ENCODE measurements at places on chromosomes 3 and 15.
A peak's percentile ranks its signal among the peaks of the same experiment; 100 is the strongest.

- DNase-seq = no peak
Measured at GRCh38 chr3:157516928-157517327, 13.7 kb upstream of the VEPH1 start.

GRCh38 chr3:182979674-182980191 is 605 bp downstream of the DCUN1D1 start:
- DNase-seq = peak; percentile 50

GRCh38 chr15:32981536-32981935 is 213.0 kb downstream of the FMN1 start:
- no peak for DNase-seq

DNA sequence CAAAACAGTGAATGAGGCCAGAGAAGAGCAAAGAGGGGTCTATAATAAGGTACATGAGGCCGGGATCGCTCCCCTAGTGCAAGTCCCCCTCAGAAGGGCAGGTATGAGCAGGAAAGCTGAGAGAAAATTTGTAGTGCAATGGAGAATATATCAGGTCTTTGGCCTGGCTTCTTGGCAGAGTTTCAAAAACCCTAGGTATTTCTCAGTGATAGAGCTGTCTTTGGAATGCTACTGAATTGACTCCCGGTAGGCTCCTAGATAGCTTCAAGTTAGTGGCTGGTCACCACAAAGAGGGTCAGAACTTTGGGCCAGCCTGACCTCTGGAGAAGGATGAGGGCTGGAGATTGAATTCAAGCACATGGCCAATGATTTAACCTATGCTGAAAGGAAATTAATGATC is 30.6 kb upstream of the OXTR start:
- DNase-seq = no peak

GRCh38 chr3:69770976-69771634 is 31.8 kb downstream of the MITF start:
- DNase-seq = no peak

DNA sequence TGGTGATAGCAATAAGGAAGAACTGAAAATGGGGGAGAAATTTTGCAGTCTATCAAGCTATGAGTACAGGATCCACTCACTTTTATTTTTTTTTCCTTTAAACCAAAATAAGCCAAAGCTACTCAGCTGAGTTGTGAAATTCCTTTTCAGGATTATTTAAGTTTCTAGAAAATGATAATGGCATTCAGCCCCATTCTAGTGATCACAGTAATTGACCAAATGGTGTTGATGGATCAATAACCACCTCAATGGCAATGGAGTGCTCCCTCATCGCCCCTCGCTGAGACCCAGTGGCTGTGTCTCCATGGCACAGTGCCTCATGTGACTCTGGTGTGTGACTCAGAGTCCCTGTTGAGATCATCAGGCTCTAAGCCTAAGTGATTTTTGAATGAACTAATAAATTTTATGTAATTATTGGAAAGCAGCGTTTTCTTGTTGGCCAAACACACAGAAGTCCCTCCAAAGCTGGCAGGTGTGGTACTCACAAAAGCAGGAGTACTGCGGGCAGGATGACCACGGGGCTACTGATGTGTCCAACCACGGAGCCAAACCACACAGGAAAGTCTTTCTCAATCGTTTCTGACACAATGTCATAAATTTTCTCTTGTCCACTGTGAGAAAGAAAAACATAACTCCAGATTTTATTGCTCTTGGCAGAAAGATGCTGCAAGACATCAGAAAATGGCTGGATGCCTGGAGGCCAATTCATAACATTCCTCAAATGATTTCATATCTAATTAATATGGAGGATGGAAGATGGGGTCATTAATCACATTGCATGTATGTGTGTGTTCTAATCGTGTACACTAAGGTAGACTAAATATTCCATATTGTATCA is 14.4 kb upstream of the STARD5 start:
- DNase-seq = no peak

GRCh38 chr3:126493739-126494138 is 18.0 kb upstream of the ZXDC start:
- no peak for DNase-seq

- DNase-seq = no peak
Measured at GRCh38 chr3:72784226-72784625, 64.0 kb downstream of the SHQ1 start.

DNA sequence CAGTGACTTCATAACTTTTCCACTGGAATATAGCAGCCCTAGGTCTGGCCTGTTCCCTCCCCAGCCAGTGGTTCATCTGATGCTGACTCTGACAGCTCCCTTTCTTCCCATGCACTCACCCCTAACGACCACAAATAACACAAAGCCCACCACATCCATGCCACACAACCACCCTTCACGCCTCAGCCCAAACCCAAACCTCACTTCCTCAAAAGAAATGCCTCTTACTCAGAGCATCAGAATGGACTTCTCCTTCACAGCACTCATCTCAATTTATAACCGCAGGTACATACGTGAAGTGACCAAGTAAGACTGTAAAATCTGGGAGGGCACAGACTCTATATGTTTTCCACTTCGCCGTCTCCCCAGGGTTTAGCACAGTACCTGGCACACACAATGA is 1.1 kb downstream of the RBSN start:
- DNase-seq = no peak

DNA sequence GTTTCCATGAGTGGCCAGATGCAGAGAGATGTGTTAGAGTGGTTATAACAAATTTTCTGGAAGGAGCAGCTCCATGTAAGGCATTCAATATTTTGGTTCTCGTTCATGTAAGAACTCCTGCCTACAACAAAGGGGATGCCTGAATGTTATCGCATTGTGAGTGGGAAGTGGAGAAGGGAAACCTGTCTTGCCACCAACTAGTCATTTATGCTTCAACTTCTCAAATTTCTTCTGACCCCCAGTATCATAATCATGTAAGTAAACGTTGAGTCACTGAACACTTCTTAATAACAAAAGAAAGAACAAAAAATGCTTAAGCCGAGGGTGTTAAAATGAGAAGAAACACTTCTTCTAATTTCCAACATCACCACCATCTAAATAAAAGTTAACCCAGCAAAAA is 62.0 kb upstream of the MRPL3 start:
- no peak for DNase-seq

DNA sequence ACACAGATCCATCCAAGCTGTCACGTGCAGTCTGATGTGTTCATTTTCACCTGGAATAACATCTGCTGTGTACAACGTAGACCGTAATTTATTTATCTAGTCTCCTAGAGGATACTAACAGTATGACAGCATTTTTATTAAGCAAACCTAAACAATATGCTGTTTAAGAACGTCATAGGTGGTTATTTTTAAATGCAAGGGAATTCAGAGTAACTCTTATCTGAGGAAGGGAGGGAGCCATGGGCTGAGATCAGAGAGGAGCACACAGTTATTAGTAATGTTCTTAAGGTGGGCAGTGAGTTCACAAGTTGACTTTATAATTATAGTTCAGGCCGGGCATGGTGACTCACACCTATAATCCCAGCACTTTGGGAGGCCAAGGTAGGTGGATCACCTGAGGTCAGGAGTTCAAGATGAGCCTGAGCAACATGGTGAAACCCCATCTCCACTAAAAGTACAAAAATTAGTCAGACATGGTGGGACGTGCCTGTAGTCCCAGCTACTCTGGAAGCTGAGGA is 193.6 kb downstream of the UACA start:
- no peak for DNase-seq

GRCh38 chr3:48434591-48435222 is 4.8 kb upstream of the PLXNB1 start:
- DNase-seq = peak; percentile 59

DNA sequence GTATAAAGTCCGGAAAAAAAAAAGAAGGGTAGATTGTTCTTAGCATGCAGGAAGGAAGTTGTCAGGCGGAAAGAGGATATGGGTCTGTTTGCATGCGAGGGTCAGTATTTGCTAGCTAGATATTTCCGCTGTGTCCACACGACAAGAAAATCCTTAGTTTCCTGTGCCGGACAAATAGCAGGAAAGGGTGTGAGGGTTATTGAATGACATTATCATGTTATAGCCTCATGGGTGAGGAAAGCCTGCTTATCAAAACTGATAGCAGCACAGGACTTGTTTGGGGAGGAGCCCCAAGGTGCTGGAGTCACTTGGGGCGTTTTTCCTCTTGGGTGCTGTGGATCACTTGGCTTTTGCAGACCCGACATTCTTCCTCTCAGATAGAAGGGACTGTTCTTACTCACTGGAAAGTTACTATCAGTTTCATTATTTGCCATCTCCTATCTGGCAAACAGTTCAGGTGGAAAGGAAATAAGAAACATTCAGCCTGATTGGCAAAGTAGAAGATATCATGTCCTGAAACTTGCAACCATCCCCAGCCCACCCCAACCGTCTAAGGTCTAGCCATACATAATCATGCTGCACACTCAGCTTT is 127.2 kb upstream of the DPH6 start:
- DNase-seq = no peak

DNA sequence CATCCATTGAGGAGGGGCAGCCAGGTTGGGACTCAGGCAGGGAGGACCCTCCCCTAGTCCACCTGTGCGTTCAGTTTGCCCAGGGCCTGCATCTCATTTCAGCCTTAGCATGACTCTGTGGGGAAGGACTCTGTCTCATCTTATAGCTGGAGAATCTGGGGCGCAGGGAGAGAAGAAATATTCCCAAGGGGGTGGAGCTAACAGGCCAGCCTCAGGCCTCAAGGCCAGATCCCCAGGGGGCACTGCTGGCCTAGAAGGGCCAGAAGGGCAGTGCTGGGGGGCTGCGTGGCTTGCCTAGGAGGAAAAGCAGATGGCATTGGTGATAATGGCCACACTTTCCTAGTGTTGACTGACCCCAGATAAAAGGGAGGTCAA is 10.9 kb downstream of the AMOTL2 start:
- DNase-seq = no peak

DNA sequence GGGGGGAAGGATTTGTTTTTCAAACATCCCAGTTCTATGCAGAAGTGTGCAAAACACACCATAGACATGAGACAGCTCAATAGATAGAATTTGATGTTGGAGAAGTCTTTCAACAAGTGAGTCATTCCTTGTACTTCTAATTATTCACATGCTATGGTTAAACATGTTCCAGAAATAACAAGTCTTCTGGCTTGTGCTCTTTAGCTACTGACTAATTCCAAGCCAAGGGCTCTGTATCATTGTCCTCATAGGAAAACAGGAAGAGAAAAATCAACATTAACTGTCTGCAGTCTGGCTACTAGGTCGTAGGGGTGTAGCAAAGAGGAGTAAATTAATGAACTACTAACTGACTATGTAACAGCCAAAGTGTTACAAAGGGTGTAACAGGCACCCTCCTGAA is 25.8 kb downstream of the LDHAL6B start:
- DNase-seq = no peak

GRCh38 chr15:29324746-29325145 is 55.1 kb upstream of the NSMCE3 start:
- no peak for DNase-seq

- no peak for DNase-seq
Measured at GRCh38 chr15:73654659-73655058, 21.5 kb upstream of the NPTN start.

- DNase-seq = no peak
Measured at GRCh38 chr15:67322481-67322880, 67.9 kb downstream of the IQCH start.

- DNase-seq = peak; percentile 33
Measured at GRCh38 chr3:11671648-11672100, 28.0 kb upstream of the VGLL4 start.

DNA sequence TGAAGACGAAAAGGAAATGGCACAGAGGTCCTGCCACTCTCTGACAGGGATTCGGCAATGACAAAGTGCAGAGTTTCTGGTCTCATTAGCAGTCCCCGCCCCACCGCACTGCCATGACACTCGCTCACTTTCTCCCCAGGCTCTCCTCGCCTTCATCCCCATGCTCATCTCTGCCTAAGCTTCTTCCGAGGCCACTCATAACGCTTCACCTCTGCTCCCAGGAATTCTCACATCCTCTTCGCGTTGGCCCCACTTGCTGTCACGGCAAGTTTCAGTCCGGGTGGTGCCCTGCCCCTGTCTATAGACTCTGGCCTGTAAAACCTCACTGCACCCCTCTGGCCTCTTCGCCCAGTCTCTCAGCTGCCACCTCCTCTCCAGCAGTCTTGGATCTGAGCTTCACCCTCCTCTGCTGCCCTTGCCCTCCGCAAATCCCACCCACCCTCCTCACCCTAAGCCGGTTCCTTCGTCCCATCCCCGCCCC is 654 bp downstream of the RUBCN start:
- peak; percentile 45 for DNase-seq

- no peak for DNase-seq
Measured at GRCh38 chr3:170634663-170635384, 48.9 kb upstream of the SLC7A14 start.

DNA sequence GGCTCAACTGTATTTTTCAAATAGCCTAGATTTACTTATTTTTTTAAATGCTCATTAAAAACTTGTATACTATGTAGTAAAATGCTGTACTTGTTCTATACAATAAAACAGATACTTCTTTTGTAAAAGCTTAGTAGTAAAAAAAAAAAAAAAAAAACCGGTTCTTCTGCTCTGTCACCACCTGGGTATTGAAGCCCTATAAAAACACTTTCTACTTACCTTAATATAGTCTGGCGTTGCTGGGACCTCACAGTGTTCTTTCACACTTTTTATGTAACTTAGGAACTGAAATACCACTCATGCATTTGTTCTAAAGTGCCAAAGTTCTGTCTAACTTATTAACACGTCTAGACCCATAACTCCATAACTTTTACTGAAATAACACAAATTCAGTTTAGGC is 61.4 kb downstream of the TASOR start:
- DNase-seq = no peak

GRCh38 chr15:72967811-72968530 is 84.3 kb upstream of the NEO1 start:
- DNase-seq = peak; percentile 75

- no peak for DNase-seq
Measured at GRCh38 chr3:149151843-149152242, 22.4 kb downstream of the HPS3 start.

GRCh38 chr3:191120447-191121298 is 78.4 kb upstream of the OSTN start:
- DNase-seq = no peak

DNA sequence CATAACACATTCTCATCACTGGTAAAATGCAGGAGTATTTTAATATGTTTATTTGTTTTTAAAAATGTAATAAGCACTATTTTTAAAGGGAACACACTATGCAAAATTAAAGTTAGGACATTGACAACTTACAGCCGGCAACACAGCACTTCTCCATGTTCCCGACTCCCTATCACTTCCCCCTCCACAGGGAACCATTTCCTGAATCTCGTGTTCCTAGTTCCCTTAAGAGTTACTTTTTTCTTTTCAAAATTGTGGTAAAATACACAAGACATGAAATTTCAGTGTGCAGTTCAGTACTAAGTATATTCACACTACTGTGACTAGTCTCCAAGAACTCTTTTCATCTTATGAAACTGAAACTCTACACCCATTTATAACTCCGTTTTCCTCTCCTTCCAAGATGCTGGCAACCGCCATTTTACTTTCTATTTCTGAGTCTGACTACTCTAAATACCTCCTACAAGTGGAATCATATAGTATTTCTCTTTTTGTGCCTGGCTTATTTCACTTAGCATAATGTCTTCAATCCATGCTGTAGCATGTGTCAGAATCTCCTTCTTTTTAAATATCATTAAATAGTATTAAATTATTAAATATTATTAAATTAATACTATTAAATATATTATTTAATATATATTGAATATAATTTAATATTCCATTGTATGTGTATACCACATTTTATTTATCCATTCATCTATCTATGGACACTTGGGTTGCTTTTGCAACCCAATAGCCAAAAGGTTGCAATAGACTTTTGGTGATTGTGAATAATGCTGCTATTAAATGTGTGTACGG is 25.9 kb upstream of the UBE2Q2 start:
- DNase-seq = no peak

All from colonic mucosa (tissue), 4 donors.